Hypothalamus (tissue), 51 donors: ENCODE measurements at places on chromosomes 7 and 10.

GRCh38 chr7:155694851-155695250 is 50.4 kb downstream of the RBM33 start:
- DNase-seq, result no peak

DNA sequence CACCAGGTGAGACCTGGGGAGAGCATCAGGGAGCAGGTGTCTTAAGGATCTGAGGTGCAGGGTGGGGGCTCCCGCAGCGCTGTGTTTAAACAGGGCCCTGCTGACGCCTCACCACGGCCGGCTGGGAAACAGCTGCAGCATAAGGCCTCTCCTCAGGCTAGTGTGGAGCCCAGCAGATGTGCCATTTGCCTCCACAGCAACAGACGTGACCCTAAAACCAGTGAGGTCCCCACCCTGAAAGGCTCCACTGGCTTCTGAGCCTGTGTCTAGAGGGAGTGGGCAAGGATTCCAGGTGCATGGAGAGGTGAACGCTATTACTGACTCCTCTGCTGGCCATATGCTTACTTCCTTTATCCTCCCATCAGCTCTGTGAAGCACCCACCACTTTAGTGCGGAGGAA is 47.8 kb downstream of the SYPL1 start:
- DNase-seq, result no peak

- no peak for DNase-seq
Measured at GRCh38 chr7:131501422-131501821, 55.0 kb downstream of the PODXL start.

DNA sequence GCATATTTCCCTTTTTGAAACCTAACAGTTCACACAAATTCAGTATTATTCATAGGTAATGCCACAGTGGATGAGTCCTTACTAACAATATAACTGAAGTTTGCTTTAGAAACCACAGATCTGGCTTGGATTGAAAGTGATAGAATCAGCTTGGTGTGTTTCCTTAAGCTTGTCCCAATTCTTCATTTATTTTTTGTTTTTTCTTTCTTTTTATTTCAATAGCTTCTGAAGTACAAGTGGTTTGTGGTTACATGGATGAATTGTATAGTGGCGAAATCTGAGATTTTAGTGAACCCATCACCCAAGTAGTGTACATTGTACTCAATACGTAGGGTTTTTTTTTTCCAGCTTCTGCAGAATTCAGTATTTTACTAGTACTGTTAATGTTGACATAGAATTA is 518.2 kb upstream of the SEMA3D start:
- DNase-seq, result no peak

DNA sequence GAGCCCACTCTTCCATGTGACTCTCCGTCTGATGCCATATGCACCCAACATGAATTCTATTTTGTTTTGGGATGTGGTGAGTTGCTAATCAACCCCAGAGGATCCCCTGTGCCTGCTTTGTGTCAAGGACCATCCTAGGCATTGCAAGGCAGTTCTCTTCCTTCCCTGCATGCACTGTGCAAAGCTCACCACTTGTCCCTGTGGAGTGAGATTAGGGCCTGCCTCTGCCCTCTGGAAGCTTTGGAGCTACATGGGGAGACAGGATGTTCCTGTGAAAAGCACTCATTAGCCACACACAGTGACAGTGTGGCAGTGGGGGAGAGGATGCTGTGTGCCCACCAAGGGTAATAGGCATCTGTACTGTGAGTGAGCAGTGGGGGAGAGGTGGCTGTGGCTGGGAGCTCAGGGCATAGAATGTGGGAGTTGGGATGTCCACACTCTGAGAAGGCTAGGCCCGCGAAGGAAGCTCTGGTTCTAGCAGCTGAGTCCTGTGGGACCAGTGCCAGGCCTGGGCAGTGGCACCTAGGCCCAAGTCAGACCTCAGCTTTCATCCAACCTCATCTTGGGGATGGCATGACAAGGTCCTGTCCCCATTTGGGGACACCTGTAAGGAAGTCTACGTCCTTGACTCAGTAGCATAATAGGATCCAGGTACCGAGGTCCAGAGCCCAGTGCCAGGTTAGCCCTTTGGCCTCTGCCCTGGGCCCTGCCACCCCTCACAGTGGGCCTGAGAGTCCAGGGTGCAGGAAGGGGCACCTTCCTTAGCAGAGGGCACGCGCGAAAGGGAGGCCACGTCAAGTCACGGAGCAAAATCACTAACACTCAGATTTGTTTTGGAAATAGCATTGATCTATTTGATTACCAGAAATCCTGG is 6.6 kb downstream of the ADRA2A start:
- no peak for DNase-seq

DNA sequence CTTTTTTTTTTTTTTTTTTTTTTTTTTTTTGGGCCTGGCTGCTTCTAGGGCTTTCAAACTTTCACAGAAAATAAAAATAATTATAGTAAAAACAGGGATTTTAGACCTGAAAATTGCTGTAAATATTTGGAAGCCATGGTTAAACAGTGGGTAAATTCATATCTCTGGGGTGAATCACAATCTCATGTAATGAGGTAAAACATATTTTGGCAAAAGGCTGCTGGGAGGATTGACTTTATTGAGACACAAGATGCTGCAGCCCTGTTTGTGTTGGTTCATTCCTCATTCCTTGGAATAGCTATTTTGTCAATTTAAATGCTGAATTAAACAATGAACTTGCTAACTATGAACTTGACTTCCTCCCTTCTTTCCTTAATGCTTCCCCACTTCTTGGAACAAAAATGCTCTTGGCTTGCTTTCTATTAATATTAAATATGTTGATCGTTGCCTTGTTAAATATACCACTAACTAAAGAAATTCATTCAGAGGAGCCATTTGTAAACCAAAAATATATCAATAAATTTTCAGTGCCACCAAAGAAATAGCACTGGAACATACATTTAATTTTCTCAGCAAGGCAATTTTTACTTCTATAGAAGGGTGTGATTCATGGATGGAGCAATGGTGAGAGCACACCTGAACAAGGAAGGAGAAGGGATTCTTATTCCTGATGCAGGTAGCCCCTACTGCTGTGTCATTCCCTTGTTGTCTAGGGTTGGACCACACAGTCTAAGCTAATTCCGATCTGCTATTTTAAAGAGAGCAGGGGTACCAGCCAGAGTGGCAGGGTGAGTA is 24.6 kb downstream of the AGK start:
- DNase-seq, result no peak

DNA sequence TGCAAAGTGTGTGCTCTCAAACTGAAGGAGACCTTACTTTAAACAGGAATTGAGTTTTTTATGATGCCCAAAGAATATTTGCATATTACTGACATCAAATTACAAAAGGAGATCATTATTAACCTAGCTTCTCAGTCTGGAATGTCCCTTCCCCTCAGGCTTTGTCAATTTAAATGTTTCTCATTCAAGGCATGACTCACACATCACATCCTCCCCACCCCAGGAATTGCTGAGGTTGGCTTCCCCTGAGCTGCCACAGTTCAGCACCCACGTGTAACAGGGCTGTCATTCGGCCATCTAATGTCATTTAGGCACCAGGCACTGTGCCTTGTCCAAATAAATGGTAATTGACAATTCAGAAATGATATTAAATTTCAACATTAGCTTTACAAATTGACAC is 305.9 kb upstream of the MGMT start:
- DNase-seq, result no peak

DNA sequence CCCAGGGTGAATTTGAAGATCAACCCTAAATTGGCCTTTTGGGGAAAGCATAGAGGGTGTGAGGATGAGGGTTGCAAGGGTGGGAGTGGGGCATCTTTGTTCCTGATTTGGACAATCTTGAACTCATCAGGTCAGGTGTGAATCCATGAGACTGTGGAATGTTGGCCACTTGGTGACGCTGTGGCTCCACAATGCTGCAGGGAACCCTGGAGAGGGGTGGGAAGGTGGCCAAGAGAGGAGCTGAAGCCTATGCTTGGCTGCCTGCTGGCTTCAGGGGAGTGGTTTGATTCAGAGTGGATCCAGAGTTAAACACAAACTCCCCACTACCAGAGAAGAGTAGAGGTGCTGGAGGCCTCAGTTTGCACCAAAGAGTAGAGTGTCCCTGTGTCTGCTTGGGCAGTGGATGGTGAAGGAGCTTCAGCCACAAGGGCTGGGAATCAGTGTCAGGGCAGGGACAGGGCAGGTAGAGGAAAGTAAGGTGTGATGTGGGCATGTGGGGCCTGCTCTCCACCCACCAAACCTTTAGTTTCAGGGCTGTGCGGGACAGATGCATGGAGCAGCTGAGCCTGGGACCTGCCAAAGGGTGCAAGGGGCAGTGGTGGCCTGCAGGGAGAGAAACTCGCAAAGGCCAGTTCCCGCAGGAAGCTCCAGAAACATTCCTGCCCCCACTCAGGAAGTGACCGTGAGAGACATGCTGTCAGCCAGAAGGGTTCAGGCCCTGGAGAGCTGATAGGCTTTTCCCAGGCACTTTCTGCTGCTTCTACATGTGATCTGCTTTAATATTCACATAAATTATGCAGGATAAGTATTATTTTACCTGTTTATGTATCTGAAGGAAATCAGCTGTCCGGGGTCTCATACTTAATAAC is 81.0 kb upstream of the PRSS58 start:
- no peak for DNase-seq

GRCh38 chr10:128664729-128665128 is 538.5 kb upstream of the MKI67 start:
- DNase-seq, result no peak

- no peak for DNase-seq
Measured at GRCh38 chr10:22693371-22693784, 21.0 kb downstream of the PIP4K2A start.

- no peak for DNase-seq
Measured at GRCh38 chr7:136251826-136252225, 274.7 kb upstream of the MTPN start.

DNA sequence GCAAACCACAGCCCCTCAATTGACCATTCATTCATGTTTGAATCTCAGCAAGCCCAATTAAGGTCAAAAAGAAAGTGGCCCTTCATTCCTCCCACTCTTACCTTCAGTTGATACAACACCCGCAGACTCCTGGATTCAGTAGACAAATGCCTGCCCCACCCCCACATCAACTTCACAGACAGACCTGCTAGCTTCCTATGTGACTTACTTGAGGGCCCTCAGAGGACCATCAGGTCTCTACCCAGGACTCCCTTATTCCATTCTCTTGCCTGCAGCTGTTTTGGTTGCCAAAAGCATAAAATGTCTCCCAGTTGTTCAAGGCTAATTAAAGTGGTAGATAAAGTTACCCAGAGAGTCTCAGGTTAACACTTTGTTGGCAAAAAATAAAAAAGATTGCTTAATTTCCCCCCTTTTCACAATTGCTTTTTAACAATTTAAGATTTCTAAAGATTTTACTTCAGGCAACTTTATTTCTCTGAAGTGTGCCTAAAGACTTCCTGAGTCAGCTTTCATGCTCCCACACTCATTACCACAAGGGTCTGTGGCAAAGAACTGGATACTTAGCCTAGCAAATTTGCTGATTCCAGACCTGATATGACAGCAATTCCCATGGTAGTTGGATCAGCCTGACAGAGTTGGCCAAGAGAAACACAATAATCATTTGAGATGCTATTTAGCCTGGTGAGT is 3.3 kb upstream of the MTERF1 start:
- no peak for DNase-seq

DNA sequence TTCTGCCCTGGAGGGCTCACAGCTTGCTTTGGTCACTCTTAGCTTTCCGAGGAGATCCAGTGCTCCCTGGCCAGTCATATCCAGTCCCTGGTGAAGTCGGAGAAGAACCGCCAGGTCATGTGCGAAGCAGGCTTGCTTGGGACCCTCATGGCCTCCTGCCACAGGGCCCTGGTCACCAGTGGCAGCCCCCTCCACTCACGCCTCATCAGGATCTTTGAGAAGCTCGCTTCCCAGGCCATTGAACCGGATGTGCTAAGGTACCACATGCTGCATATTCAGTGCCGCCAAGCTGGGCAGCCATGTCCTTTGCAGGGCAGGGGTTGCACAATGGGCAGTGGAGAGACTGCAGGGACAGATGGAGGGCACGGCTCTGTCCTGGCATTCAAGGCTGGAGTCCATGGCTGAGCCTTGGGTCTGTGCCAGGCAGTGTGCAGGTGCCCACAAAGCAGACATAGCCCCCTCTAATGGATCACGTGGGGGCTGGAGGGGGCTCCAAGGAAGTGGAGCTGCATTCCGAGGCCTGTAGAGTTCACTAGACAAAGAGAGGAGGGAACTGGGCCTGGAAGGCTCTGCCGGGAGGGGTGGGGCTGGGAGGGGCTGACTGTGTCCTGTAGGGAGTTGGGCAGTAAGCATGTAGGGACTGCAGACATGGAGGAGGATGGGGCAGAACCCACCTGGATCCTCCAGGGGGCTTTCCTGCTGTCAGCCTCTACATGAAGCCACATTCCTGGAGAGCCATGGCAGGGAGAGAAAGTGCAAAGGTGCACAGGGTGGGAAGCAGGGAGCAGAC is 89.9 kb downstream of the WDFY4 start:
- no peak for DNase-seq

- DNase-seq, result no peak
Measured at GRCh38 chr7:39621784-39622411, 1.5 kb upstream of the RALA start.

DNA sequence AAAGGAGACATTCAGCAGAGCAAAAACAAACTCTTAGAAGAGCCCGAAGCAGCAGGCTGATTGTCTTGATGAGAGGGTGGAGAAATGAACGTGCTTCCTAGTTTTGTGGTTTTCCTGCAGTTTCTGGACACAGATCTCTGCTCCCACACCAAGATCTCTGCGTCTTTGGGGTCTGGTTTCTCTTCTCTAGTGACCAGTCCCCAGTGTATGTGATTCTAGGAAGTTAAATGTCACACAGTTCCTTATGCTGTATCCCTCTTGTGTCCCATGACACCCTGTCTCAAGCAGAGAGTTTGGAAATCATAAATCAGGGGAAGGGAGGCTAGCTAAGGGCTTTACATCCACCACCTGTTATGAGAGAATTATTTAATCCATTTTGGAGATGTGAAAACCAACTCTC is 55.4 kb upstream of the KLF14 start:
- DNase-seq, result no peak

- DNase-seq, result no peak
Measured at GRCh38 chr10:49183596-49184542, 4.3 kb downstream of the TMEM273 start.

GRCh38 chr7:99002148-99002826 is 124.0 kb downstream of the TRRAP start:
- DNase-seq, result no peak

DNA sequence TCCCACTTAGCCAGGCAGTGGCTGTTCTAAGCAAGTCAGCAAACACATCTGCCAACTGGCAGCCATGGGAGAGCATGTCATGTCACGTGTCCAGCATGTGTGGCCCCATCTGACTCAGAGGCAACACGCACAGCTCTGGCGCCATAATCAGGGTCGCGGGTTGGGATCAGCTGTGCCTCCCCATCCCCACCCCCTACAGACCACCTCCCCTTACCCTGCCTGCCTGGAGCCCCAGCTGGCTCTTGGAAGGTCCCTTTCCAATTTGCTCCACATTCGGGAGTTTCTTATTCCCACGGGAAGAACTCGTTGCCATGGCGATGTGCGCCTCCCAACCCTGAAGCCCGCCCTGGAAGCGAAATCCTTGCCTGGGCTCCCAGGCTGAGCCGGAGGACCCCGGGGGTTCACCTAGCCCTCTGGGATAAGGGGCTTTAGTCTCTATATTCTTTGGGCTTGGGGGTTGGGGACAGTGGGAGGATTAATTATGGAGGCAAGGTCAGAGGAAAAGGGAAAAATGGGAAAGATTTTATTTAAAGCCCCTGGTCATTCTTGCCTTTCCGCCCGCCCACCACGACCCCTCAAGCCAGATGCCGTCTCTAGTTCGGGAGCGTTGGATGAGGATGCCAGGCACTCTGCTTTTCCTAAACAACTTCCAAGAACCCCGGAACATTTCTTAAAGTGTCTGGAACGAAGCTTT is 283.7 kb downstream of the ZEB1 start:
- peak; percentile 59 for DNase-seq

- DNase-seq, result no peak
Measured at GRCh38 chr7:118111347-118111746, 72.6 kb upstream of the LSM8 start.

GRCh38 chr7:138902161-138902560 is 79.0 kb downstream of the KIAA1549 start:
- no peak for DNase-seq
